ENCODE measurements at places on chromosomes 12 and 14.

- no peak for DNase-seq
These were observed 7.8 kb downstream of the IKZF4 start for GRCh38 chr12:56028511-56029165.

GRCh38 chr12:106223485-106224354 is 24.1 kb downstream of the CKAP4 start:
- peak; percentile 75 for DNase-seq

DNA sequence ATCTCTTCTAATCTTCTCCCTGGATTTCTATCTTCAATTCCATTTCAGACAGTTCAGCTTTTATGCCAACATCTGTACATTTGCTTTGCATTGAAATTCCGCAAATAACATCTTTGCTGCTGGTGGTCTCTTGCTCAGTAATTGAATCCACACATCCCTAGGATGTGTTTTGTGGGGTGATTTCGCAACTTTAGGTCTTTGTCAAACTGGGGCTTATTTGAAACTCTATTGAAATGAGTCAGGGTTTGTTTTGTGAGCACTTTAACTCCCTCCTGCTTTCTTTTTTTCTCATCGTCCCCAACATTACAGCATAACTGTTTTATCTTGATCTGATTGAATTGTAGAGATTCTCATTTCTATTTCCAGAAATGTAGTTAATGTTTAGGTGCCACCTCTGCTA is 404.3 kb downstream of the NPAS3 start:
- DNase-seq, result no peak

GRCh38 chr14:30471980-30472379 is 87.0 kb upstream of the G2E3 start:
- DNase-seq, result no peak

GRCh38 chr12:31874961-31875608 is 84.1 kb upstream of the RESF1 start:
- peak; percentile 76 for DNase-seq

DNA sequence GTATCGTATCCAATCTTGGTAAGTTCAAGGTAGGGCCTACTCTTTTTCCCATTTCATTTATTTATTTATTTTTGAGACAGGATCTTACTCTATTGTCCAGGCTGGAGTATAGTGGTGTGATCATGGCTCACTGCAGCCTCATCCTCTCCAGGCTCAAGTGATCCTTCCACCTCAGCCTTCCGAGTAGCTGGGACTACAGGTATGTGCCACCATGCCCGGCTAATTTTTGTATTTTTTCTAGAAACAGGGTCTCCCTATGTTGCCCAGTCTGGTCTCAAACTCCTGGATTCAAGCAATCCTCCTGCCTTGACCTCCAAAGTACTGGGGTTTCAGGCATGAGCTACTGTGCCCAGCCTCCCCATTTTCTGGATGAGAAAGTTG is 57.2 kb downstream of the CLMN start:
- no peak for DNase-seq

GRCh38 chr12:117686210-117686609 is 282.6 kb downstream of the KSR2 start:
- no peak for DNase-seq

- no peak for DNase-seq
These were observed 149.0 kb upstream of the PWP1 start for GRCh38 chr12:107536613-107537012.

DNA sequence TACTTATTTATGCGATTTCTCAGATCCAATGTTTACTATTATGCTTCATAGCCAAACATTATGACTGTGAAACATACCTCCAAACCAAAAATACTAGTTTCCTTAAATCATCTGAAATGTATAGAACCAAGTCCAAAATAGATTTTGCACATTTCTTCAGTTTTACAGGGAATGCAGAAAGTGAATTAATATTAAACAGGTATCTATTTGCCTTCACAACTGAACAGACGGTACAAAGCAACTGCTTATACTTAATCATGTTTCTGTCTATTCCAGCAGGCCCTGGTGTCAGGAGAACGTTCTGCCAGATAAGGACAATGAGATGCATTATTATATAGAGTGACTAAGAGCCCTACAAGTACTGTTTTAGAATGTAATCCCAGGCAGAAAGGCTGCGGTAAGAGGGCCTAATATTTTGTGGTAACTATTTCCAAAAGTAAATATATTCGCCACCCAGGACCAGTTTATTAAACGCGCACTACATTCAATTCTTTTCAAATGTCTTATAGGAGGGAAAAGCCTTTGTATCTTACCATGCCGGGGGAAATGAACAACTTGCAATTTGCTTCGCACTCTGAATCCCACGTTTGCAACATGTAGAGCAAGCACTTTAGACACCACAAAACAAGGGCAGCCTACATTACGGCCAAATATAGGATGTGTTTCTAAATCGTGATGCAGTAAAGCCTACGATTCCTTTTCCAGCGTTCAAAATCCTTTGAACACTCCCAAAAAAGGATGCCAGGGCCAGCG is 1.5 kb downstream of the CORO1C start:
- DNase-seq, result no peak

DNA sequence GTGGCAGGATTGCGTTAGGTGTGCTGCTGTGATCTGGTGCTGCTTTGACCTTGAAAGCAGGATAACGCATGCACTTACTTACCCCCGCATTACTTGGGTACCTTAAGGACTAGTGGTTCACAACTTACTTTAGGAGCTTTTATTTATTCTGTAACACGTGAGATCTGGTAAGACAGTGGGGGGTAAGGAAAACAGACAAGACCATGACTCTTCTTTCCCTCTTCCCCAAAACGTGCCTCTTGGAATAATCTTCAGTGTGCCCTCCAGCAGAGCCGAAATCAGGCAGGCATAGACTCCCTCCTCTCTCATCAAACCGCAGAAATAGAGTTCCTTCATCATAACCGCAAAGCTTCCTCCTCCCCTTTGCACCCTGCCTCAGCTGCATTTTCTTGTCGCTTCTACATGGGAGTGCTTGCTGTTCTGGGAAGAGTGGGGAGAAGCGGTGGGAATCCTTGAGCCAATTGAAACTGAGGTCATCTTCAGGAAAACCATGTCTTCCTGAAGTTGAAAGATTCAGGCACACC is 43.4 kb downstream of the RAD52 start:
- DNase-seq, result no peak

DNA sequence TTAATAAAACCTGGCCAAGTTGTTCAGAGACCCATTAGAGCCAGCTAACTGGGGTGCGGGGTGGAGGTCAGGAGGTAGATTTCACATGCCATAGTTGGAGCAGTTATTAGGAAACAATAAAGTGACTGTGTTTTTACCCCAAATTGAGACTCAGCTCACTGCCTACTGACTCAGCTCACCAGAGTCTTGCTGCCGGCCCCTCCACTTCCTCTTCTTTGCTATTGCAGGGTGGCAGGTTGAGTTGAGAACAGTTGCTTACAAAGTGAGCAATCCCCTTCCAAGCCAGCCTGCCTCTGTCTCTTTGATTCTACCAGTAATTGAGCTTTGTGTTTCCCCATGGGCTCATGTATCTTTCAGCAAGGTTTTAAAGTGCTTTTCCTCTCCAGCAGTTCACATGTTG is 12.9 kb downstream of the ST8SIA1 start:
- peak; percentile 36 for DNase-seq

- peak; percentile 100 for DNase-seq
These were observed at the start of gene CS for GRCh38 chr12:56299853-56300643. CS (minus strand) TSS chr12:56300330; CDS start chr12:56300201, 129 bp downstream.

DNA sequence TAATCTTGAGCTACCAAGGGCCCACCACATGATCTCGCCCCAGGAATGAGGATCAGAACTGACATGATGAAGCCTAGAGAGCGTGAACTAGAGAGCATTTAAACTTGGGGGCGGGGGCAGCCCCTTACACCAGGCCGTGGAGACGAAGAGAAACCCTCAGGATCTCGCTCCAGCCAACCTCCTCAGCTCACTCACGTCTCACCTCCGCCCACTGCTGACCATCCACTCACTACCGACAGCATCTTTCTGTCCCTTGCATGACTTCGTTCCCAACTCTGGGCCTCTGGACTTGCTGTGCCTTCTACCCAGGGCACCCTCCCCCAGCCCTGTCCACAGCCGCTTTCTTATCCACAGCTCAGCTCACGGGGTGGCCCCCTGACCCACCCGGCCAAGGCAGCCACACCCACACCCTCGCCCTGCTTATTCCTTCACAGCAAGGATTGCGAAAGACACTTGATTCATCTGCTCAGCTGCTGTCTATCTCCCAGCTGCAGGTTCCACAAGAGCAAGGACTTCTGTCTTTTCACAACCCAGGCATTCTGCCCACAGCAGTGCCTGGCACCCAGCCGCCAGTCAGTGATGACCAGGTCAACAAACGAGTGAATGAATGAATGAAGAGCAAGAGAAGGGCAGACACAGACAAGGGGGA is 6.4 kb downstream of the STX2 start:
- DNase-seq, result no peak

- no peak for DNase-seq
These were observed 69.7 kb downstream of the LRP6 start for GRCh38 chr12:12197128-12197527.

- no peak for DNase-seq
These were observed 64.9 kb upstream of the PCED1B start for GRCh38 chr12:47014474-47014873.

DNA sequence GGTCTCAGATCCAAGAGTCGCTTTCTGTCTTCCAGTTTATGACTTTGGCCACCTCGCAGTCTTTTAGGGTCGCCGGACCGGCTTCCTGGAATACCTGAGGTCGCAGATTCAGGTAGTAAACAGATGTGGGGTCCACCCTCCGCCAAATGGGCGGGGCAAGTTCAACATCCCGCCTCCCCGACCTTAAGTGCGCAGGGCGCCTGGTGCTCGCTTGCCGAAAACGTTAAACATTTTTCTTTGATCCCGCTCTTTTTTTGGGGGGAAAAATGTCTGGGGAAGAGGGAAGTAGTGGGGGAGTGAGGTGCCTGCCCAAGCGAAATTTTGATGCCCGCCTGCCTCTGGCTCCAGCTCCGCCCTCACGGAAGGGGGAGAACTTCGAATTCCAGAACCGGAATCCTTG is 73.9 kb upstream of the TBX5 start:
- DNase-seq, result peak; percentile 3

Measured in stimulated activated CD4-positive, alpha-beta T cell treated with anti-CD3 and anti-CD28 coated beads, Interleukin-15, amount 100 ng/mL, for 24 hours (primary cell).